GM12864 (cell line): ENCODE measurements at places on chromosomes 12 and 14.

GRCh38 chr14:103908580-103908979 lies 19.7 kb upstream of the TDRD9 start:
- DNase-seq = no peak

- no peak for DNase-seq
Observed at GRCh38 chr14:34104489-34105397, 153.9 kb upstream of the EGLN3 start.

DNA sequence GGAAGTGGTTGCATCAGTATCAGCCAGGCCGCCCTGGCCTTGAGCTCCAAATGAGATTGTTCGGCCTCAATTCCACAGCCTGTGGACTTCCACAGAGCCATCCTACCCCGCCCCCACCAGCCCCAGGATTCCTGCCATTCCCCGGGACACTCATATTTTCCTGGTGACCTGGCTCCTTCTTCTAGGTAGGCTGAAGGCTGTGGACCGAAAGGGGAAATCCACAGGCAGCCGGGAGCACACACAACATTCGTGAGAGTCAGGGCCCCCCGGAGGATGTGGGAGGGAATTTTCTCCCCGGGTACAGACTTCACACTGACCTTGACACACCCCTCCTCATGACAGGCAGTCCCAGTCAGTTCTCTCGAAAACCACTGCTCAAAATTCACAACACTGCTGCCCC lies 39.9 kb downstream of the RIN3 start:
- no peak for DNase-seq

GRCh38 chr14:56044196-56044595 lies 74.0 kb upstream of the PELI2 start:
- DNase-seq = no peak

- no peak for DNase-seq
Observed at GRCh38 chr12:1915082-1915968, 3.1 kb downstream of the CACNA2D4 start.

GRCh38 chr14:81222126-81222525 lies 1.4 kb upstream of the GTF2A1 start:
- DNase-seq = no peak

DNA sequence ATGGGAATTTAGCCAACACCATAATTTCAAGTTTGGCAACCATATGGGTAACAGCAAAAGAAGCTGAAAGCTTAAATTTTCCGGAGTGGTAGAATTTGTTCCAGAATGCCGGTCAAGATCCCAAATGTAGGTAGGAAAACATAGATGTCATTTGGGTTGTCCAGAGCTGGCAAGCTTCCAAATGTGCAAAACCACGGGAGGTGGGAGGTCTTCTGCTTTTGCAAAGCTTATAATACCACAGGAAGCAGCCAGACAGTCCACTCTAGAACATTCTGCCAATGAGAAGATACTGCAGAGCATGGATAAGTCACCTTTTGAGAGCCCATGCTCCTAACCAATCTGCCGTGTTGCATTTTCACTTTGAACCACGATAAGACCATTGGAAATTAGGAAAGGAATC lies 26.4 kb upstream of the BATF start:
- DNase-seq = no peak

GRCh38 chr12:106974511-106974910 lies 12.4 kb downstream of the MTERF2 start:
- DNase-seq = no peak

GRCh38 chr12:72274931-72275330 lies 2.8 kb downstream of the TRHDE start:
- no peak for DNase-seq

DNA sequence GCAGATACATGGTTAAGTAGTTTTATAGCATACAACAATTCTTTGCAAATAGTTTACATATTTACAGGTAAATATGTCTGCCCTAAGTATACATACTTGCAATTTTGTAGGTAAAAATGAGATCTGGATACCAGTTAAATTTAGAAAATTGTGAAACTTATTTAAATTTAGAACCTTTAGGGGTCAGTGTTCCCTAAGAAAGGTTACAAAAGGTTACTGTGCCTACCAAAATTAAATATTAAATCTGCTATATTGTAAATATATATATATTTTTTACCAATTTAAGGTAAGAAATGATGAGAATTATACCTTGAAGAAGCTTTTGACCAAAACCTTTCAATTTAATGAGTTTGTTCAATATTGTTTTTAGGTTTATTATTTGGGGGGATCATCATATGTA lies 54.0 kb downstream of the MIPOL1 start:
- no peak for DNase-seq

DNA sequence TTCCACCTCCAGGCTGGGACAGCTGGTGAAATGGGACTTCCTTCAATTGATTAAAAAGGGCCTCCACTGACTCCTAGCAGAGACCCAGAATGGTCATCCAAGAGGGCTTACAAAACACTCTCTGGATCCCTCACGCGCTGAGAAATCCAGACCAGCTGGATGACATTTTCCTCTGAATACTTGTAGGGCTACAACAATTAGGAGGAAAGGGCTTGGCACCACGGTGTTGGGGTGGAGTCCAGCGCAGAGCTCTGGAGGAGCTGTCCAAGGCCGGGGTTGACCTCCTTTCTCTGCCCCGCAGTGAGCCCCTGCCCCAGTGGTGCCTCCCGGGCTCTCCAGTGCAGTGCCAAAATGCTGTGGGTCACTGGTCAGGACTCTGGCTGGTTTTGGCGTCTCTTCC lies 189.0 kb upstream of the CCND2 start:
- DNase-seq = no peak

DNA sequence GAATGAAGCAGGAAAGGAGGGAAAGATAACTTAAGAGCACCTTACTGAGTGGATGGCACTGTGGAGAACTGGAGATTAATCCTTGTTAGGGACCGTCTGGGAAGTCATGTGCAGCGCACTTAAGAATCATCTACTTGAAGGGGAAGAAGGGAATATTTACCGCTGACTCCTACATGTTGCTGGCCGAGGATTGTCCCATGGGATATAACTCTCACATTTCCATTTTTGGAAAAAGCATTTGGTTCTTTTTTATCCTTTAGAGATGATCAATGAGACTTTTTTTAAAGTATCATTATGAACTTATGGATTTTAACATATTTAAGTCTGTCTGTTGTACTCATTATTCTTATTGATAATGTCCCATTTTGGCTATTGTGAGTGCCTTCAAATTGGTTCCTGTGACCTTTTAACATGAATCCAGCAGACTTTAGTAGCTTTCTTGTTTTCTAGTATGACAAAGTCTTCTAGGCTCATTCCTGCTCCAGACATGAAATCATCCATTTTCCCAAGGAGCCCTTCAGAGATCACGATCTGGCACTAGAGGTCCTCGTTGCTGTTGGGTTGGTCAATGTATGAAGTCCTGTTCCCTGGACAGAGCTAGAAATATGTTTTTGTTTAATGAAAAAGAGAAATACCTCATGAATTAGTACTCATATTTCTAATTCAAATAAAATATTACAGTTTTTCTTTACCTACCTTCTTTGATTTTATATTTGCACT lies 20.2 kb upstream of the FAM234B start:
- no peak for DNase-seq

- DNase-seq = no peak
Observed at GRCh38 chr12:9698681-9699080, 29.2 kb downstream of the CLEC2D start.

GRCh38 chr14:49860988-49861698 lies 8.6 kb upstream of the NEMF start:
- no peak for DNase-seq

GRCh38 chr12:119956047-119956446 lies 33.0 kb upstream of the BICDL1 start:
- DNase-seq = no peak

- DNase-seq = no peak
Observed at GRCh38 chr12:12443431-12443878, 86.6 kb downstream of the BORCS5 start.
